Left ventricle myocardium inferior (tissue), 1 donor: ENCODE measurements at places on chromosomes 1 and 21.

DNA sequence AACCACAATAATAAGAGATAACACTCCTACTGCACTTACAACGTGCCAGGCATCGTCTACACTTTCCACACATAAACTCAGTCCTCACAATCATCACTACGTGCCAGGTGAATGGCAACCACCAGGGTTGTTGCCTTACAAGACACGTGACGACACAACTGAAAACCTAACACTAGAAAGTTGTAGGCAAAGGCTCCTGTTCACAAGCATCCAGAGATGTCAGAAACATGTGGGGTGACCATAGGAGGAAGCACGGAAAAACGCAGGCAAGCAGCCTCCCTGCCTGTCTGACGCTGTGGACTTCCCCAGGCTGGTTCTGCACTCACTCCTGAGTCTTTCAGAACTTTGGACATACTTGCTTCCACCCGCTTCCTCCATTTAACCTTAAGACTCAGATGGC is 7.0 kb downstream of the CAPZB start:
- DNase-seq = no peak

DNA sequence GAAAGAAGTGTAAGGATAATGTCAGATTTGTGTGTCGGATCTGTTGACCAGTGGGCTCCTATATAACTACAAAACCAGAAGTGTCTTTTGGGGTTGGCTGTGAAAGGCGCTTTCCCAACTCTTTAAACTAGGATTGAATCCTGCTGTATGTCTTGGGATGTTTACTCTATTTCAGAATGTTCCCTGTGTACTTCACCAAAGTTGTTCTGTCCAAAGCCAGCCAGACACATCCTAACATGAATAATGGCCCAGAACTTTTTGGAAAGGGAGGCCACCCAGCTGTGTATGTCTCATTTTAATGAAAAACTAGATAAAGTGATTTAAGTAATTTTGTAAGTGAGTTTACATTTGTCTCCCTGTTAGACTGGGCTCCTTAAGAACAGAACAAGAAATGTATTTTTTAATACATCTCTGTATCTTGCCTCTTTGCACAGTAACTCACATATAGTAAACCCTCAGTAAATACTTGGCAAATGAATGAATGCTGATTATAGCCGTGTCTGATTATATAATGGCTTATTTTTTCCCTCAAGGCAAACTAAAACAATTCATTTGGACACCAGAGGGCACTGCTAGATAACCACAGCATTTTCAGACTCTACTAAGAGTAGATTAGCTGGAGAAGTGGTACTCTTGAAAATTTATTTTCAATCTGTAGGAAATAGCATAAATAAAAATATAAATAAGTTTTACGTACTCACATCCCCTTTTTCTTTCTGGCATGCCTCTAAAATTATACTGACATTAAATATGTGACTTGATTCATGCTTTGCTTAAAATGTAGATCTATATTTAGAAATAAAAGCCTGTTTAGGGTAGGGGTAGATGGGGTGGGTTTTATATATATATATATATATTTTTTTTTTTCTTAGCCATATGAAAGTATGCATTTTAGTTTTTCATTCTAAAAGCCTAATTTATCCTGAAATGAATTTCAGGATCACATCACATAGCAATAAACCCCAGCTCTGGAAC is 23.8 kb downstream of the TSEN15 start:
- DNase-seq = no peak

DNA sequence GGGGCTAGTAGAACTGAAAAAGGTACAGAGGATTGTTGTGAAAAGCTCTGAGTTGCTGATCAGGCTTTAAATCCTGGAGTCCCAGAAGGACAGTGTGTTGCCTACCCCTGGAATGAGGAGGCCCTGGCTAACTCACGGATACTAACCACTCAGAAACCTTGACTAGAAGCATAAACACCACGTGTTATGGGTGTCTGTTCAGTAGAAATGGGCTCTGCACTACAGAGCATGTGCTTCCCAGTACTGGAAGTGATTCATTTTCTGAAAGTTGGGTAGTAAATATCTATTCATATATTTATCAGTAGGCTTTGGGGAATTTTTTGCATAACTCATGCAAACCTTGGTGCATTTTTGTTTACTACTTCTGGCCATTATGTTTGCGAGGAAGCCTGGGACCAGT is 15.1 kb upstream of the CLCA1 start:
- DNase-seq = no peak

DNA sequence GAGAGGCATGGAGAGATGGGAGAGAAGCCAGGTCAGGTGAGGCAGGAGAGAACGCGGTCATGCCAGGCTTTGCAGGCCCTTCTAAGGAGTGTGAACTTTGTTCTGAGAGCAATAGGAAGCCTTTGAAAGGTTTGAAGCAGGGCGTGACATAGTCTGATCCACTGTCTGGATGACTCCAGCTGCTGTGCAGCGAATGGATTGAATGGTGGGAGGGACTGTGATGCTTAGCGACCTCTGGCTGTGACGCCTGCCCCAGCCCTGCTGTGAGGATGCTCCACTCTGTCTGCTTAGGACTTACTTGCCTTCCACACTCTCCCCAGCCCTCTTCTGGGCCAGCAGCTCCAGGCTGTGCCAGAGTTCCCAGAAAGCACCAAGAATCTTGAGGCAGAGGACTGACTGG is 41.8 kb upstream of the POU3F1 start:
- DNase-seq = no peak

DNA sequence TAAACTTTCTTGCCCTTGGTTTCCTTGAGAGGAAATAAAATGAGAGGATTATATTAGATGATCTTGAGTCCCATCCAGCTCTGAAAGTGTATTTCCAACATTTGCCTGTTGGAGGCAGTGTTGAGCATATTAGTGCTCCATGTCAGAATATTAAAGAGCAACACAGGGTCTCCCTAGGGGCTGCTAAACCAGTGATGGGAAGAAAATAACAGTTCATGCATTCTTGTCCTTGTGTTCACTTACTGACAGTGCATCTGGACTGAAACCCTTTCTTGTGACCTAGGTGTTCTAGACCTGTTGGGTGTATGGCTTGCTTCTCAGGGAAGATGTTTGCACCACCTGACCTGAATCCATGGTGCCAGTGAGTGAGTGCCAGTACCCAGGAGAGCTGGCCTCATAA is 124.7 kb upstream of the KIAA0040 start:
- DNase-seq = no peak

- DNase-seq = no peak
These were observed 229.4 kb downstream of the PTPRU start for GRCh38 chr1:29465755-29466154.

DNA sequence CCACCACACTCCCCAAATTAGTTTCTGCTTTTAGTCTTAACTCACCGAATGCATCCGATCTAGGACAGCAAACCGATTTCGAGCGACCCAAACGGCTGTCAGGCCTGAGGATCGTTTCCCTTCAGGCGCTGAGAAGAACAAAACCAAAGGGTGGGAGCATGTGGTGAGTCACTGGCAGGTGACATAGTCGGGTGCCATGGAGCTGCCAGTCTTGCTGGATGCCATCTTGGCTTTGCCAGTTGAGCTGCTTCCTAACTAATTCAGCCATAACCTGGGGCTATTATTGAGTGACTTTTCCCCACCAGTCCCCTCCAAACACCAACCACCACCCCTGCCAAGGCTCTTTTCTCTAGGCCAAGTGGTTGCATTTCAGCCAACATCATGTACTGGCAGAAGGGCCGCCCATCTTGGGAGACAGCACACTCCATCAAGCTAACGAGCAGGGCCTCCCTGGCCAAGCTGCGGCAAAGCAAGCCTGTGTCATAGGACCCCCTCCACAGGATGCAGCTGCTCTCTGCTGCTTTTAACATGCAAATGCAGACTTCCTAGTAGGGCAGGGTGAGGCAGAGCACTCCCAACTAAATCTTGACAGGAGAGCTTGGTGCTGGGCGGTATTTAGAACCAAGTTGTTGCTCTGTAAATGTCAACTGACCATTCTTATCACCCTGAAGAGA is 22.3 kb upstream of the PEX19 start:
- no peak for DNase-seq

GRCh38 chr1:81577004-81577697 is 223.6 kb upstream of the ADGRL2 start:
- DNase-seq = no peak

- DNase-seq = no peak
These were observed 24.0 kb downstream of the CDCA8 start for GRCh38 chr1:37716321-37716720.

DNA sequence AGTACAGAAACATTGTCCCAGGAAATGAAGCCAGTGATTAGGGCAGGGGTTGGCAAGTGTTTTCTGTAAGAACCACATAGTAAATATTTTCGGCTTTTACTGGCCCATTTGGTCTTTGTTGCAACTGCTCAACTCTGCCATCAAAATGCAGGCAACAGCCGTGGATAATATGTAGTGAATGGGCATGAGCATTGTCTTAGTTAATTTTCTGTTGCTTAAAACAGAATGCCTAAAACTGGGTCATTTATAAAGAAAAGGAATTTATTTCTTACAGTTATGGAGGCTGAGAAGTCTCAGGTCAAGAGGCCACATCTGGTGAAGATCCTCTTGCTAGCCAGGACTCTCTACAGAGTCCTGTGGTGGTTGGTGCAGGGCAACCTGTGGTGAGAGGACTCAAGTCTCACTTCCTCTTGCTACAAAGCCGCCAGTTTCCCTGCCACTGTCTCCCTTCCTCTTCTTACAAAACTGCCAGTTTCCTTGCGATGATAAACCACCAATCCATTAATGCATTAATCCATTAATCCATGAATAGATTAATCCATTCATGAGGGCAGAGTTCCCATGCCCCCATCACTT is 166.4 kb downstream of the PSMG1 start:
- DNase-seq = no peak

DNA sequence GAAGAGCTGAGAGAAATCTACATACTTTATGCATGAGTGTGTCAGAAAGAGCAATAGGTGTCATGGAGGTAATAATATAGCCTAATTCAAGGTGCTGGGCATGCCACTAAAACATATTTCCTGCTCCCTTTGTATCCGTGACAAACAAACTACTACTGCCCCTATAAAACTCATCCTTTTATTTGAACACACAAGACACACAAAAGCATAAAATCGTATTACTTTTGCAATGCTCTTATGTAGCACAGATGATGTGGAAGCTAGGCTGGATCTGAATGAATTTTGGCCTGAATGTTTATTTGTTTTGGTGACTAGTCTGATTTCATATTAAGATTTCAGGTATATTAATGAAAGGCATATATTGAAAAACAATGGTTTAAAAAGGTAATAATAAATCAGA is 239.3 kb upstream of the NEGR1 start:
- no peak for DNase-seq

- DNase-seq = peak; percentile 68
These were observed at the start of gene ADARB1 for GRCh38 chr21:45074048-45074817. ADARB1 (plus strand) TSS chr21:45074580; CDS start chr21:45171657, 97,077 bp downstream.

GRCh38 chr1:69985376-69985775 is 220.0 kb downstream of the LRRC40 start:
- DNase-seq = no peak

- DNase-seq = no peak
These were observed 207.2 kb downstream of the CHRM3 start for GRCh38 chr1:239593527-239593926.

GRCh38 chr1:39490596-39491145 is 765 bp upstream of the BMP8A start:
- DNase-seq = no peak

DNA sequence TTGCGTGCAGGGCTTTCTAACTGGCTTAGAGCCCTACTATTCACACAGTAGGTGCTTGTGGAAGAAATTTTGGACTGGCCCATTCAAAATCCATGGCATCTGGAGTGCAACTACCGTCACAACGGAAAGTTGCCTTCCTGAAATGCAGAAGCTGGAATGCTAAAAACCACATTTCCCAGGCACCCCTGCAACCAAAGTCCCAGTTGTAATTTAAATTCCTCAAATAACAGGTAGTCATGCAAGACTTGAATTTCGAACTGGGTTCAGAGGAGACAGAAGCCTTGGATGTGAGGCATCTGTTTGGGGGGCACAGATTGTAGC is 186.7 kb downstream of the TOMM20 start:
- no peak for DNase-seq

- DNase-seq = peak; percentile 8
These were observed 7.2 kb downstream of the ARF1 start for GRCh38 chr1:228089519-228090380.

GRCh38 chr1:176989023-176989422 is 175.5 kb downstream of the ASTN1 start:
- no peak for DNase-seq

DNA sequence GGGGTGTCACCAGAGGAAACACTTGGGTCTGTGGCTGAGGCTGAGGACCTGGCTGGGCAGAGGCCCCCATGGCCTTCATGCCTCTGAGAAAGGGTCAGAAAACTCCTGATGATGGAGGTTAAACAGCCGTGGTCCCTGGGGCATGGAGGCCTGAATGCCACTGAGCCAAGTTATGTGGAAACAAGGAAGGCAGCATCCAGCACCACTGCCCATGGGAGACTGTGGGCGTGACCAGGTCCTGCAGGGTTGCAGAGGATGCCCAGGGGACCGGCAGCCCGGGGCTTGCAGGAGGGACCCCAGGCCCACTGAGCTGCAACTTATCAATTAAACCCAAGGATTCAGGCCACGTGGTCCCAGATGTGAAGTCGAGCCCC is 18.9 kb upstream of the COL6A2 start:
- no peak for DNase-seq

DNA sequence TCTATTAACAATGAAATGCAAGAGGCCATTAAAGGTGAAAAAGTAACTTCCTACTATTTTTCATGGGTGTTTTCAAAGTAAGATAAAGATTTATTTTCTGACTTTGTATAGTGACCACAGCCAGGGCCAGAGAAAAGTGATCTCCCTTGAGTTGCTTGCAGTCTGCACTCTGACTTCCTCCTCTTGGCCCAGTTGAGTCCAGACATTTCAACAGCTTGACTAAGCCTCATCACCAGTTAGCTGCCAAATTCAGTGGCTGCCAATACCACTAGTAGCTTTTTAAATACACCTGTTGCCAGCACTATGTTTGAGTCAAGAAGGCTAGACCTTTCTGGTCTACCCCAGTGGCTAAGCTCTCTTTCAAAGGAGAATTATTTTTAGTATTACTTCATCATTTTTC is 3.7 kb upstream of the NEK7 start:
- no peak for DNase-seq

- no peak for DNase-seq
These were observed 69.4 kb downstream of the TCP10L start for GRCh38 chr21:32515874-32516273.
